ENCODE measurements at places on chromosomes 2 and 18.

DNA sequence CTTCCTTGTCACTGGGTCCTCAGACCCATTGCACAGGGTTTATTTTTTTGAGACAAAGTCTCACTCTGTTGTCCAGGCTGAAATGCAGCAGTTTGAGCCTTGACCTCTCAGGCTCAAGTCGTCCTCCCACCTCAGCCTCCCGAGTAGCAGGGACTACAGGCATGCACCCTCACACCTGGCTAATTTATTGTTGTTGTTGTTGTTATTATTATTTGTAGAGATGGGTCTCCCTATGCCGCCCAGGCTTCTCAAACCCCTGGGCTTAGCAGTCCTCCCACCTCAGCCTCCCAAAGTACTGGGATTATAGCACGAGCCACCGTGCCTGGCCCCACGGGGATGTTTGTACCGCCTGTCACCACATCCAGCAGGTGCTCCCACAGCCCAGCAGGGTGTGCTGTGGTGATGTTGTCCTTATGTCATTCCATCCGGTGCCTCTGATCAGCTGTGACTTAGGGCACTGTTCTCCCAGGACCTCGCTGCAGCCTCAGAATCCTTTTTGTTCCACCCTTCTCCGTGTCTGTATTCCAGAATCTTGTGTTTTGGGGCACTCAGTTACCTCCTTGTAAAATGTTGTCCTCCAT lies 182.3 kb downstream of the INO80D start:
- peak; percentile 77 for DNase-seq

DNA sequence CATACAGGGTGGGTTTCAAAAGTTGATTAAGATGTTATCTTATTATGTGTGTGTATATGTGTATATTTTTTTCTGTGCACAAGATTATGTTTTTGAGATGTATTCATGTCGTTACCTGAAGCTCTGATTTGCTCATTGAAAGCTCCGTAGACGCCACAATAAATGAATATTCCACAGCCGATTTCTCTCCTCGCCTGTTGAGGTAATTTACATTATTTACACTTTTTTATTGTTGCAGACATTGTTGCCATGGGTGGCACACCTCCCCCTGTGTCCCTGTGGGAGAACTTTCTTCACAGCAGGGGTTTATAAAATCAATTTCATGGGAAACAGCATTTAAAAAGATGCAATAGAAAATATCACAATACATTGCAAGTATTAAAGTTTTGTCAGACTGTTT lies 100.6 kb downstream of the GLI2 start:
- DNase-seq = no peak

DNA sequence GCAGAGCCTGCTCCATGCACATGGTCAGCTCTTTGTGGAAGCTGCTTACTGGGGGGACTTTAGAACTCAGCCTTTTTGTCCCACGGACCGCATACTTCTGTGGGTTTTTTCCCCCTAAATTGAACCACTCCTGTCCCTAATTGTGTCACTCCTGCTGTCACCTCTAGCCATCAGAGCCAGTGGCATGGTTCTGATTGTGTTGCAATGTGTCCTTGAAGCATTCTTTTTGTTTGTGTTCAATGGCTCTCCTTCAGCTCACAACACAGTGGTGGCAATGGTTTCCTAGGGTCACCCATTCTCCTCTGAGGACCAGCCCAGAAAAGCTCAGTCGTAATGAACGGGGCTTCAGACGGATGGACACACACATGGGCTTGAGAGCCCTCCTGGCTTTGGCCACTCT lies 35.4 kb downstream of the CDCA7 start:
- no peak for DNase-seq

GRCh38 chr2:3292416-3292815 lies 85.2 kb downstream of the EIPR1 start:
- no peak for DNase-seq

GRCh38 chr2:219122202-219122980 lies 38.2 kb downstream of the NHEJ1 start:
- no peak for DNase-seq

DNA sequence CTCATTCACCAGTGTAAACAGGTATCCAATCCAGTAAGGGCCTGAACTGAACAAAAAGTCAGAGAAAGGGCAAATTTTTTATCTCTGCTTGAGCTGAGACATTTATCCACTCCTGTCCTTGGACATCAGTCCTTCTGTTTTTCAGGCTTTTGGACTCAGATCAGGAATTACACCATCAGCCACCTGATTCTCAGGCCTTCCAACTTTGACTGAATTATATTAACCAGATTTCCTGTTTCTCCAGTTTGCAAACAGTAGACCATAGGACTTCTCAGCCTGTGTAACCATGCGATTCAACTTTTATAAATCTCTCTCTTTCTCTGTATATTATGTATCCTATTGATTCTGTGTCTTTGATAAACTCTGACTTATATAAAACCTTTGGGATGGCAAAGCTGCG lies 289.3 kb upstream of the CDH2 start:
- DNase-seq = no peak

GRCh38 chr2:173392731-173393130 lies 38.1 kb downstream of the CDCA7 start:
- DNase-seq = no peak

DNA sequence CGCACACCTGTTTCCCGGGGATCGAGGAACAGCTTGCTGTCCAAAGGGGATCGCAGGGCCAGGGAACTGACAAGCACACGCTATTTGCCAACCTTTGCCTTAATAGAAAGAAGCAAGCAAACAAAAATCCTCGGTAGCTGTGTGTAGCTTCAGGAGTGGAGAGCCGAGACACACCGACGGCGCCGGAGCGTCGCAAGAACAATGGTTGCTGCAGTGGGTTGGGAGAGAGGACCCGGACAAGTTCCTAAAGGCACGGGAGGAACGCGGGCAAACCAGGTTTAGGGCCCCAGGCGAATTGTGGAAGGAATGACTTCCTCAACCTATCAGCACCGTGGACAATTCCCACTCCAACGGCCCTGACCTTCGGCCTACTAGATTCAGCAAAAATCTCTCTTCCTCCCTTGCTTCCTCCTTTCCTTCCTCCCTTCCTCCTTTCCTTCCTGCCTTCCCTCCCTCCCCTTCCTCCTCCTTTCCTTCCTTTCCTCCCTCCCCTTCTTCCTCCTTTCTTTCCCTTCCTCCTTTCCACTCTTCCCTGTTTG lies 4.9 kb upstream of the NEUROD1 start:
- DNase-seq = peak; percentile 38

DNA sequence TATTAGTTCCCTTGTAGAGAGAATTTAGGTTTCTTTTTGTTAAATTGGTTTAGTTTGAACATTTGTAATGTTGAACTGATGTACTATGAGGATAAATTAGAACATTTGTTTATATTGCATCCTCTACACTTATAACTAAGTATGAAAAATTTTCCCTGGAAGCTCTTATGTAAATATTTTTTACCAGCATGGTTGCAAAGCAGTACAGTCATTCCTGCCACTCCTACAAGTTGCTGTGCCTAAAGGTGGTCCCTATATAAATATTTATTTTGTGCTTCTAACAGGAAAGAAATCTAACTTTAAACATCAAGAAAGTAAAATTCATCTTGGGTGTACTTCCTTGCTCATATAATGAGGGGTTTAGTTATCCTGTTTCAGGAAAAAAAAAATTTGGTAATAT lies 14.2 kb downstream of the TWSG1 start:
- DNase-seq = no peak

DNA sequence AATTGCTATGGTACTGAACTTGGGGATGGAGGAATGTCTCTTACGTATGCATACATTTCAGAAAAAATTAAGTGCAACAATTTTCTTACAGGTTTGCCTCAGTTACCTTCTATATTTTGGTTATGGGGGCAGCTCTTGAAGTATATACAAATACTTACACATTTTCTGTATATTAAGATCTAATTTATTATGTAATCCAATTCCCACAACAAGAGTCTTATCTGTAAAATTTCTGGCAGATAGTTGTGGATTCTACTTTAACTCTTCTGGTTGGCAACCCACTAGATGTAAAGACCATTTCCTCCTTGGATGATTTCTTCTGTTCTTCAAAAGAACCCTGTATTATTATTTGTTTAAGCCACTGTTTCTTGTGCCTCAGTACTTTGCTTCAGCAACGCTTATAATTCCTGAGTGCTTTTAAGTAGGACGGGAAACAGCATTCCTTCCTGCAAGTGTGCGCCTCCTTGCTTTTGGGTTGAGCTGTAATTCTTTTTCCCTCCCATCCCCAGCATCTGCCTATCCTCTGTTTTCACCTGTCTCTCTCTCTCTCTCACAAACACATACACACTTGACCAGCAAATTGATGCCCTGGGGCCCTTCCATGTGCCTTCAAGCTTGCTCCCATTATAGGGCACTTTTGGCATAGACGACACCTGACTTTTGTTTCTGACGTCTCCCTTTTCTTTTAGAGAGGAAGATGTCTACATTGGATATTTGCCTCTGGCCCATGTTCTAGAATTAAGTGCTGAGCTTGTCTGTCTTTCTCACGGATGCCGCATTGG lies 61.4 kb downstream of the ACSL3 start:
- no peak for DNase-seq

DNA sequence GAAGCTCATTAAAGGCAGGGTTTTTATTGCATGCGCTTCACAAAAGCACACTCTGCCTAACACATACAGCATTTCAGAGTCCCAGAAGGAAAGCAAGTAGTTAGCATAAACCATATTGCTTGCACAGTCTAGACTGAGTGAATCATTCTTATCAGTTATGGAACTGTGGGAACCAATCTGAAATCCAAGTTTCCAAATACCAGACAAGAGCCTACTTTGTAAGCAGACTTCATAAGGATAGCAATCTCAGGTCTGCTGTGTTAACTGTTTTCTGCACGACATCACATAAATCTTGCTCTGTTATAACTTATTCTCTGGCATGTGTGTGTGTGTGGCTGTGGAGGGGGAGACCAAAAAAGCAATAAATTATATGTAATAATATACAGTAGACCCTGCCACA lies 608.1 kb upstream of the REG3G start:
- DNase-seq = no peak

GRCh38 chr2:204611764-204612163 lies 66.5 kb downstream of the PARD3B start:
- no peak for DNase-seq

GRCh38 chr18:24080861-24081260 lies 58.0 kb upstream of the CABYR start:
- no peak for DNase-seq

GRCh38 chr2:147989809-147990403 lies 30.6 kb downstream of the ORC4 start:
- peak; percentile 46 for DNase-seq

GRCh38 chr2:146821836-146822316 lies 1023.0 kb upstream of the ACVR2A start:
- DNase-seq = no peak

GRCh38 chr18:9494778-9495331 lies 19.5 kb downstream of the RALBP1 start:
- DNase-seq = peak; percentile 26

DNA sequence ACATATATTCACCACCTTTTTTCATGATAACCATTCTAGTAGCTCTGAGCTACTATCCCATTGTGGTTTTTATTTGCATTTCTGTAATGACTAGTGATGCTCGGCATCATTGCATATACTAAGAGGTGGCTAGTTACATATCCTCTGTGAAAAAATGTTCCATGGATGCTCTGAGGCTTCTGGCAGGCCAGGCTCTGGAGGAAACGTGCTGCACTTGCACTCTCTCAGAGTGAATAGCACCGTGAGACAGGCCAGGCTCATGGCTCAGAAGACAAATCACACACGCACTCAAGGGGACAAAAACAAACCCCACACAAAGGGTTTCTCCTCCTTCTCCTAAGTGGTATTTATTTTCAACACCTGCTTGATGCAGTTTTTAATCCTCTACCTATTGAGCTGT lies 1085.3 kb upstream of the CNTNAP5 start:
- DNase-seq = no peak

- no peak for DNase-seq
These were observed 28.7 kb downstream of the ESCO1 start for GRCh38 chr18:21571772-21572171.
